Smooth muscle cell of the brain vasculature (primary cell): ENCODE measurements at places on chromosomes 6 and 20.

DNA sequence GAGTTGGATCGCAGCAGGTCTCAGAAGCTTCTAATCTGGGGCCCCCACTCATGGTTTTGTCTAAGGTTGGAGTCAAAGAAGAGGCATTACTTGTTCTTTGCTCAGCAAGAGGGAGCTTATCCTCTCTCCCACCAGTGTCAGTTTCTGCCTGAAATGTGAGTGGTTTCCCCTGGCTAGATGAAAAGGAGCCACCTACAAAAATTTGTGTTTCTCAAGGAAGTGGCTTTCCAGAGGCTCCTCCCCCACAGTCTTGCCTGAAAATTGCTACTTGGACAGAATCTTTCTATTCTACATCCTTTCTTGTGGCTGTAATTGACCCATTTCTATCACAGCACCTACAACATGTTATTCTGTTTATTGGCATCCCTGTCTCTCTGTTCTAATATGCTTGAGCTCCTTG is 37.9 kb downstream of the SCML4 start:
- no peak for DNase-seq

- no peak for DNase-seq
Measured at GRCh38 chr6:157586476-157587126, 205.6 kb downstream of the ZDHHC14 start.

DNA sequence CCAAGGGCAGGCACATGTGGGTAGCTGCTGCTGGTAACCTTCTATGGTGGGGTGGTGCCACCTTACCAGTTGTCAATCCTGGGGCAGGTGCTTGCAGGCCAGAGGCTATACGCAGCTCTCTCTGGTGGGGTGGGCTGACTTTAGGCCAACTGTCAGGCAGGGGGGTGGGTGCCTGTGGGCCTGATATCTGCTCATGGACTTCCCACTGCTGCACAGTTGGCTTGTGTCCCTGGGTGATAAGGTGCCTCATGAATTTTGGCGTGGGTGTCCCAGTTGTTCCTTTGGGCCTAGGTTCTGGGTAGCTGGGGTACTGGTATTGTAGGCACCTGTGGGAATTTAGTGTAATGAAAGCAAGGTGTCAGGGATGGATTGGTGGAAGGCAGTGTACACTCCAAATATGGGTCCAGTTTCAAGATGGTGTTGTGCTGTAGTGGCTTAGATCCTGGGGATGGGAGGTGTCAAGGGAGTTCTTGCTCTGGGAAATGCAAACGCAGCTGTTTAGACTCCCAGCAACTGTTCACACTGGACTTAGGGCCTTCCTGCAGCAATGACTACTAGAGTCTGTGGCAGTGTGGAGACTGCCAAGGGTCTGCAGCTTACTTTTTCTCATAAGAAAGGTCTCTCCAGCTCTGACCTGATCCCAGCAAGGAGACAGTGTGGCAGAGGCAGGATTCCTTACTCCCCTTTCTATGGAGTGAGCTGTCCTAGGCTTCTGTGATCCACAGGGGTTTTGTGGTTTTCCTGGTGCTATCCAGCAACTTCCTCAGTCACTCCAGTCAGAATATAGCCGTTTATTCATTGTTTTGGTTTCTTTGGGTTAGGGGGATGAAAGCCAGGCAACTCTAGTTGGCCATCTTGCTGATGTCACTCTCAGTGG is 128.2 kb downstream of the CRYBG1 start:
- peak; percentile 55 for DNase-seq

DNA sequence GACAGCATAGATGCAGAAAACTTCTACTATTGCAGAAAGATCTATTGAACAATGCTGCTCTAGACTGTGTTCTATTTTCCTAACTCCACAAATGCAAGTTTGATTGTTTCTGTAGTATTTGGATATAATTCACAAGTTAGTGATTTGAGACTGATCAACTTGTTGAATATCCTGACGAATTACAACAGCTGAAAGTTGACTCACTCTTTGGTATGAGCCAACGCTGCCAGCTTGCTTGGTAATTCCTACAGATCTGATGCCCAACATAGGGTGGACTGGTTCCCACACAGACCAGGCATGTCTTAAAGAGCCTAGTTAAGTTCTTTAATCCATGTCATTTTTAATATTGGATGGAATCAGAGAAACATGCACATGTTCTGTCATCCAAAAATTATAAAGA is 231.0 kb upstream of the RAB32 start:
- DNase-seq: no peak

DNA sequence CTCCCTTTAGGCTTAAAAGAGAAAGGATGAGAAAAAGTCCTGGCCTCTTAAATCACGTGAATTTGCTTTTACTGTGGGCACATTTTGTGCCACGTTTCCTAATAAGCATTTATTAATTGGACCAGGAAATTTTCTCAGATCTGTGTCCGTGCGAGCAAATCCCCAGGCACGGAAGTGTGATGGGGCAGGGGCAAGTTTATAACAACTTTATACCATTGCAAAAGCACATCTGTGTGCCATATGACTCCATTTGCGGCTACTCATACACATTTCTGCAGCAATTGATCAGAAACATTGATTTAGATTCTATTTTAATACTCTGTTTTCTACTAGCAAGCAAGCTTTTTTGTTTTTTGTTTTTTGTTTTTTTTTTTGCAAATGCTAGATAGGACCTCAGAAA is 373.2 kb downstream of the TAF4 start:
- DNase-seq: no peak

- DNase-seq: no peak
Measured at GRCh38 chr6:144317736-144318135, 32.6 kb downstream of the UTRN start.

DNA sequence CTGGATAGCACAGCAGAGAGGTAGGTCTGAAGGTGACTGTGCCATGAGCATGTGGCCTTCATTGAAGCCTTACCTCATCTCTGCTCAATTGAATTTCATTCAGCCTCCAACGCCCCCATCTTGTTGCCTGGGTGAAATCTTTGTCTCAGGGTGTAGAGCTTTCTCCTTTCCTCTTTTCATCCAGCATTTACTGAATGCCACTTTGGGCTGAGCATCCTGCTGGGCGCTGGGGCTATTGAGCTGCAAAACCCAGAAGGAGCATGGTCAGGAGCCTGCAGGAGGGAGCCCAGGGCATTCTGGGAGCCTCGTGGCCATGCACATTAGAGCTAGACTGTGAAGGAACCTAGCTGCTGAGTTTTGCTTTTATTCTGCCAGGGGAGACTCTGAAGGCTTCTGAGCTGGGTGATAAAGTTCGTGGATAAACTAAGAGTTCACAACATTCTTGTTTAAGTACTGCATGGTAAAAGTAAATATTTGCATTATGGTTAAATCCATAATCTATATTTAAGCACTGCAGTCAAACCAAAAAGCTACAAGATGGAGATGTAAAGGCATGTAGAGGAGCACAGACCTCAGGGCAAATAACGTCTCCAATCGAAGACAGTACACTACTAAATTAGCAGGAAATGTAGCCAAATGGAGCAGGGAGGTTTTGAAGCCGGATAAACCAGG is 13.2 kb upstream of the ASXL1 start:
- DNase-seq: no peak

DNA sequence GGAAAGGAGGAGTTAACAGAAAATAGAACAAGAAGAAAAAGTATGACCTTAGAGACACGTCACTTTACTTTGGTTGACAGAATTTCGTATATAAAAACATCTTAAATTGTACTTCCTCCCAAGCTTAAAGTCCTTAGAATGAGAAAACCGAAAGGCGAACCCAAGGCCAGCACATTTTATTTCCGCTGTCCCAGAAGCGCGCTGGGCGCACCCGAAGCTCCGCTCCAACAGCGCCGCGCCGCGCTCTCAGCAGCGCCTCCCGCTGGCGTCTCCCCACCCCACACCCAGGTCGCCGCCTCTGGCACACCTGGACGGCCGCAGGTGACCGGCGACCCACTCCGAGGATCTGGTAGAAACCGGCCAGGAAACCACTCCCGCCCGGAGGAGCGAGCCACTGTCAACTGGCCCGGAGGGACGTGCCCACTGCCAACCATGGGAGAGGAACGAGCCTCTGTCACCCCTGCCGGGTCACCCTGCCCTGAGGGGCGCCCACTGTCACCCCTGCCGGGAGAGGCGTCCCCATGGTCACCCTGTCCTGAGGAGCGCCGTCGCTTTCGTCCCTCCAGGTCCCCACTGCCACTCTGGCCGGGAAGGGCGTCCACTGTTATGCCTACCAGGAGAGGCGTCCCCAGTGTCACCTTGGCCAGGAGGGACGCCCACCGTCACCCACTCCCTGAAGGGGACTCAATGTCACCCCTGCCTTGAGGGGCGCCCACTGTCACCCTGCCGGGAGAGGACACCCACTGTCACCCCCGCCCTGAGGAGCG is 824 bp downstream of the MPC1 start:
- no peak for DNase-seq

- DNase-seq: no peak
Measured at GRCh38 chr6:37830225-37830624, 10.7 kb downstream of the ZFAND3 start.
